ENCODE measurements at places on chromosomes 3 and 15. TPM values are rescaled to one million over a fixed set of nuclear protein-coding genes. Genes with fewer than 3 reads are reported as not detected.

DNA sequence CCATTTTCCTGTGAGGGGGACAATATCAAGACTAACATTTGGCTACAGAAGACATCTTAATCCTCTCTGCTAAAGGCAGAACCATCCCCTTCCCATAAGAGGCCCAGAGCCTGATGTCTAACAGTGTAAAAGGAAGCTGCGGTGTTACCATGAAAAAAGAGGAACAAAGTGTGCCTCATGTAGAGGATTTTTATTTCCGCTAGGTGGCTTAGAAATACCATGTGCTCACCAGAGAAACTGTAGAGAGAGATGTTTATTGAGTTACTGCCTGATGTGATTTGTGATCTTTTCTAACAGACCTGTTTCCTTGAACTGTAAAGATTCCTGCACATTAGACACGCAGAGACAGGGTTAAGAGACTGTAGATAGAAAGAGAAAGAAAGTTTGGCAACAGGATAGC lies 22.0 kb downstream of the OR5H15 start:
- no peaks in the 10 kb centered on the region for H3K27me3 ChIP-seq
- no peak for DNase-seq
- no peak overlapping the region for H3K4me3 ChIP-seq
- H3K27ac ChIP-seq: no peak overlapping the region
- no peaks in the 10 kb centered on the region for H3K36me3 ChIP-seq
- no peaks in the 10 kb centered on the region for H3K4me1 ChIP-seq

DNA sequence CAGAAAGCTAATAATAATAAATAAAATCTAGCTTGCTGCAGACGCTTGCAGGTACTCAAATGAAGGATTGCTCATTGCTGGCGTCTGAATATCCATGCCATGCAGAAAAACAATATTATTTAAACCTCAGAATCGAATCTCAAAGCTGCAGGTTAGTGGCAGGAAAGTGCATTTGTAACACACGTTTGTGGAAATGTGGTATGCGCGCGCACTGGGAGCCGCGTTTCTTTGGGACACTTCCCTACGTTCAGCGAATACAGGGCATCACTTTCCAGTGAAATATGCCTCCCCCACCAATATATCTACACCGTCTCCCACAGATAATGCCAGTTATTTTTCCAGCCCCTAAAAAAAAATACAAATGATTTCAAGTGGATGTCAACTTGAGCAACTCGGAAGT lies 37.1 kb downstream of the ZIC4 start:
- H3K27me3 ChIP-seq: peaks cover 95% of the 10 kb centered on the region
- no peaks in the 10 kb centered on the region for H3K36me3 ChIP-seq
- H3K27ac ChIP-seq: no peak overlapping the region
- no peak overlapping the region for H3K4me3 ChIP-seq

GRCh38 chr3:11513817-11514135 lies 129.9 kb downstream of the VGLL4 start:
- no peak overlapping the region for H3K4me3 ChIP-seq
- no peaks in the 10 kb centered on the region for H3K36me3 ChIP-seq
- peaks cover 38% of the 10 kb centered on the region for H3K4me1 ChIP-seq
- peak overlapping the region; percentile 63 for H3K27ac ChIP-seq

GRCh38 chr3:71495708-71496472 lies 87.6 kb downstream of the FOXP1 start:
- peaks cover 34% of the 10 kb centered on the region for H3K4me1 ChIP-seq
- DNase-seq: no peak
- H3K27me3 ChIP-seq: no peaks in the 10 kb centered on the region
- peaks cover 5% of the 10 kb centered on the region for H3K36me3 ChIP-seq

GRCh38 chr3:194250098-194251002 lies 100.8 kb downstream of the CPN2 start:
- H3K27me3 ChIP-seq: no peaks in the 10 kb centered on the region
- H3K36me3 ChIP-seq: no peaks in the 10 kb centered on the region
- no peak overlapping the region for H3K27ac ChIP-seq

DNA sequence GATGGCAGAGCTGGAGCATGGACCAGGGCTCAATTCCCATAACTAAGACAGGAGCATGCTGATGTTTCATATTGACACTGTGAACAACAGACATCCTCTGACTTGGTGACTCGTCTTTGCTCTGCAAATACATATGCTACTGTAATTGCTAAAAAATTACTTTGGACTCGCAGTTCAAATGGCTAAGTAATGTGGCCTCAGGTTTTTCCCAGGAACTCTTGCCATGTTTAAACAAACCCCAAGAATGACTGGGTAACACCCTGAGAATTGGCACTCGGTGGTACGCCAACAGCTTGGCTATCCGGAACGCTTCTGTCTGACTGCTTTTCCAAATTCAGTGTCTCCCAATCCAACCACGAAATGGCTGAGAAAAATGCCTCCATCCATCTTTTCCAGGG lies 456.7 kb upstream of the THBS1 start:
- H3K27ac ChIP-seq: no peak overlapping the region
- no peak overlapping the region for H3K4me3 ChIP-seq
- no peak for DNase-seq
- H3K4me1 ChIP-seq: peaks cover 12% of the 10 kb centered on the region

- H3K36me3 ChIP-seq: no peaks in the 10 kb centered on the region
- H3K4me1 ChIP-seq: peaks cover 40% of the 10 kb centered on the region
- H3K27ac ChIP-seq: peak overlapping the region; percentile 70
- H3K27me3 ChIP-seq: no peaks in the 10 kb centered on the region
Measured at GRCh38 chr3:14847613-14848541, 29.1 kb downstream of the FGD5 start.

- peaks cover 21% of the 10 kb centered on the region for H3K4me1 ChIP-seq
- H3K27ac ChIP-seq: no peak overlapping the region
- no peaks in the 10 kb centered on the region for H3K27me3 ChIP-seq
- H3K36me3 ChIP-seq: no peaks in the 10 kb centered on the region
- no peak for DNase-seq
Measured at GRCh38 chr3:23826382-23827064, 20.8 kb downstream of the UBE2E1 start.

DNA sequence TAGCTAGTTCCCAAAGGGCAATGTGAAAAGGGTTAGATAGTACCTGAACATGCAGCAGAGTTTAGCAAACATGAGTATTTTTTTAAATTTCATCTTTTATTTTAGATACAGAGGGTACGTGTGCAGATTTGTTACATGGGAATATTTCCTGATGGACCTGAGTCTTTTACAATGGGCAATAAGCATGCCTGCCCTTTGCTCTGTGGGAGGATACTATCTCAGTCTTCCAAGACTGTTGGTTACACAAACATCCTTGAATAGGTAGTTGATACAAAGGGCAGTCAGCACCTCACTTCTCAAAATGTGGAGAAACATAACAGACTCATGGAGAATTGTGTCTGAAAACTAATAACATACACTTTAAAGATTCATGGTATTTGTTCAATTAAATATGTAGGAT lies 103.3 kb downstream of the GOLIM4 start:
- no peaks in the 10 kb centered on the region for H3K4me1 ChIP-seq
- no peaks in the 10 kb centered on the region for H3K36me3 ChIP-seq
- no peaks in the 10 kb centered on the region for H3K27me3 ChIP-seq
- DNase-seq: no peak
- no peak overlapping the region for H3K27ac ChIP-seq

GRCh38 chr3:175737646-175738572 lies 878.8 kb downstream of the NAALADL2 start:
- H3K4me1 ChIP-seq: no peaks in the 10 kb centered on the region
- H3K27me3 ChIP-seq: no peaks in the 10 kb centered on the region
- no peak overlapping the region for H3K4me3 ChIP-seq

DNA sequence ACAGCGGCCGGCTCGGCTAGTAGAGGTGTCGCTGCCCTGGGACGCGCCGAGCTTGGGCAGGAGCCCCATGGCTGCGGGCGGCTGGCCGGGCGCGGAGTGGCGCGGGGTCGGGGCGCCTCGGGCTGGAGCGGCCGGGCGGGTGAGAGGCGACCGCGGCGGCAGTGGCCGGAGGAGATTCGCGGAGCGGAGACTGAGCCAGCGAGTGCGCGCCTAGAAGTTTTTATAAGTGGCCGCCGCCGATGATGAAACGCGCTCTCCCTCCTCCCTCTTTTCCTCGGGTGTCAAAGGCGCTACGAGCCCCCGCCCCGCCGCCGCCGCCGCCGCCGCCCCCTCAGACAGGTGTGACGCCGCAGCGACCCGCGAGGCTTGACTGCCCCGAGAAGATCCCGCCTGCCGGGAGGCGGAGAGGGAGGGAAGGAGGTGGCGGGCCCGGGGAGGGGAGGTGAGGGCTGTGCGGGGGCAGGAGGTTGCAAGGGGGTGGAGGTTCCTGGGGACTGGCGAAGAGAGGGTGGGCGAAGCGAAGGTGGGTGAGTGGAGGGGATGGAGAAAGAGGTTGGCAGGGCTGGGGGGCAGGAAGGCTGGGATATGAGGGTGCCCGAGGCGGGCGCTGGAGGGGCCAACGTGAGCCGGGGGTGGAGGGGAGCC lies at the start of gene SLCO2A1:
Gene SLCO2A1, minus strand, starts transcription at position 192 of the 645 bp plus-strand sequence. Its CDS starts 123 bp downstream, at position 69.
- H3K4me1 ChIP-seq: peaks cover 26% of the 10 kb centered on the region
- H3K4me3 ChIP-seq: peak within 1 kb of the TSS; percentile 69
- H3K27me3 ChIP-seq: peaks cover 24% of the 10 kb centered on the region
- peak within 1 kb of the TSS; percentile 39 for H3K27ac ChIP-seq

- H3K4me1 ChIP-seq: no peaks in the 10 kb centered on the region
- no peaks in the 10 kb centered on the region for H3K27me3 ChIP-seq
- H3K27ac ChIP-seq: no peak overlapping the region
- no peak for DNase-seq
- no peak overlapping the region for H3K4me3 ChIP-seq
Measured at GRCh38 chr3:132615881-132616280, 18.8 kb downstream of the ACKR4 start.

GRCh38 chr3:14460342-14461005 lies 58.1 kb downstream of the SLC6A6 start:
- H3K4me1 ChIP-seq: peaks cover 12% of the 10 kb centered on the region
- no peak overlapping the region for H3K4me3 ChIP-seq
- peaks cover 37% of the 10 kb centered on the region for H3K36me3 ChIP-seq
- DNase-seq: no peak
- H3K27ac ChIP-seq: no peak overlapping the region

DNA sequence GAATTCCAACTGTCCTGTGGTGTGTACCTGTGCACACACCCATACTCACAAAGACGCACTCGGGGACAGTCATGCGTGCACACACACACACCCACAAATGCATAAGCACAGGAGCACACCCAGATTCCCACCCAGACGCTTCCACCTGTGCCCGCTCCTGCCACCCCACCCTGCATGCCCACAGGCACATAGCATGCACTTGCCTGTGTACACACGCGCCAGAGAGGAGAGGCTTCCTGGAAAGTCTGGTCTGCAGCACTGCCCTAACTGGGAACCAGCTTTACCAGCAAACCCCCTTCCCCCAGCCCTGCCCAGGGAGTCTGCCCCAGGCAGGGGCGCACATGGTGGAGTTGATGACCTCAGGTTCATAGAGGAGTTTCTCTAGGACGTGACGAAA lies 246.2 kb downstream of the UACA start:
- H3K4me3 ChIP-seq: no peak overlapping the region
- DNase-seq: no peak
- no peak overlapping the region for H3K27ac ChIP-seq
- peaks cover 9% of the 10 kb centered on the region for H3K4me1 ChIP-seq

- H3K36me3 ChIP-seq: no peaks in the 10 kb centered on the region
- H3K27me3 ChIP-seq: peaks cover 5% of the 10 kb centered on the region
- DNase-seq: peak; percentile 52
- H3K4me3 ChIP-seq: no peak overlapping the region
Measured at GRCh38 chr3:13709706-13710105, 160.8 kb downstream of the FBLN2 start.

- H3K4me1 ChIP-seq: no peaks in the 10 kb centered on the region
- no peak overlapping the region for H3K27ac ChIP-seq
- no peak for DNase-seq
- no peaks in the 10 kb centered on the region for H3K27me3 ChIP-seq
- no peaks in the 10 kb centered on the region for H3K36me3 ChIP-seq
Measured at GRCh38 chr3:12318758-12319621, 30.1 kb downstream of the PPARG start.

GRCh38 chr3:131608741-131609140 lies 106.0 kb upstream of the MRPL3 start:
- H3K36me3 ChIP-seq: no peaks in the 10 kb centered on the region
- no peak for DNase-seq
- no peak overlapping the region for H3K4me3 ChIP-seq
- no peaks in the 10 kb centered on the region for H3K4me1 ChIP-seq
- H3K27ac ChIP-seq: no peak overlapping the region

DNA sequence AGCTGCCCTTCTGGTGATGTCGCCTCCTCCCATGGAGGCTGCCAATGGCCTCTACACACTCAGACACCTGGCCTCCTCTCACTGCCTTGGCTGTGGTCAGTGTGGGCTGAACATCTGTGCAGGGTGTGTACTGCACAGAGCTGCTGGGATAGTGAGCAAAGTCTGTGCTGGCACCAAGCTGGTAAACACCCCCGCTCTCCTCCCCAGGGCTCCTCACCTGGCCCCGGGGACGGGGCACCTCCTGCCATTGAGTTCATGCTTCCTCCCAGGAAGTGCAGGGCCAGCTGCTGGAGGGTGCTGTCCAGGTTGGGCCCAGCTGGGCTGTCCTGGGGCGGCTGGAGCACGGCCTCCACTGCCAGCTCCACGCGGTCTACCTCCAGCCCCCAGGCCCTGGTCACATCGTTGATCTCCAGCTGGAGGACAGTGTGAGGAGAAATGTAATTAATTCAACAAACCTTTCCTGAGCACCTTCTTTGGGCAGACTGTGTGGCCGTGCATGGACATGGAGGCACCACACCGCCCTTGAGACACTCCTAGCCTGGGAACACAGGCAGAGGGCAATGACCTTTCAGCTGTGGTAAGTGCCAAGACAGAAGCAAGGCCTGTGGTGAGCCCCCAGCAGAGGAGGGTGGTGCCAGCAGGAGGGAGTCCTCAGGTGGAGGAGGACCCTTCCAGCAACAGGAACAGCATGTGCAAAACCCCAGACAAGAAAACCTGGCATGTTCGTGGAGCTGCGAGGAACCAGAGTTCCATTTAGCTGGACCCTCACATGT lies 6.8 kb downstream of the STOML1 start:
- H3K4me1 ChIP-seq: peaks cover 92% of the 10 kb centered on the region
- no peak for DNase-seq
- peak overlapping the region; percentile 92 for H3K27ac ChIP-seq
- peaks cover 11% of the 10 kb centered on the region for H3K36me3 ChIP-seq
- H3K27me3 ChIP-seq: no peaks in the 10 kb centered on the region
- no peak overlapping the region for H3K4me3 ChIP-seq

DNA sequence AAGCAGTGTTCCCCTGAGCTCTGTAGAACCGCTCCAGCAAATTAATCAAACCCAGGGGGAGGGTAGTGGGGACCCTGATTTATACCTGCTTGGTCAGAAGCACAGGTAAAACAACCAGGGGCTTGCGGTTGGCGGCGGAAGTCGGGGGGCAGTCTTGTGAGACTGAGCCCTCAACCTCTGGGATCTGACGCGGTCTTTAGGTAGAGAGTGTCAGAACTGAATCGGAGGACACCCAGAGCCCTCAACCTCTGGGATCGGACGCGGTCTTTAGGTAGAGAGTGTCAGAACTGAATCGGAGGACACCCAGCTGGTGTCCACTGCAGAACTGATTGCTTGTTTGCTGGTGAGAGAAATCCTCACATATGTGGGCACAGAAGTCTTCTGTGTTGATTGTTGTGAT lies 12.9 kb upstream of the PAQR5 start:
- H3K36me3 ChIP-seq: no peaks in the 10 kb centered on the region
- H3K4me3 ChIP-seq: no peak overlapping the region
- H3K27me3 ChIP-seq: no peaks in the 10 kb centered on the region
- no peak overlapping the region for H3K27ac ChIP-seq
- H3K4me1 ChIP-seq: peaks cover 19% of the 10 kb centered on the region

The CASR gene
- not detected for total RNA-seq

The PTPRG gene
- 18.5 TPM for total RNA-seq

The CP gene
- total RNA-seq: 4.2 TPM

The GATA2 gene
- 6.4 TPM for total RNA-seq

The GASK1A gene
- 2.4 TPM for total RNA-seq

The TMEM44 gene
- 1.5 TPM for total RNA-seq

The ADAMTSL3 gene
- 11.3 TPM for total RNA-seq

The EFHB gene
- 2.4 TPM for total RNA-seq

The CMTM7 gene
- total RNA-seq: 14.3 TPM

The CHST2 gene
- total RNA-seq: 6.8 TPM
